ENCODE measurements at places on chromosomes 13 and 19.

- DNase-seq: no peak
These were observed 16.2 kb upstream of the MIR17HG start for GRCh38 chr13:91331047-91331915.

GRCh38 chr13:114161028-114161556, 18.0 kb upstream of the CFAP97D2 start:
- DNase-seq: no peak

DNA sequence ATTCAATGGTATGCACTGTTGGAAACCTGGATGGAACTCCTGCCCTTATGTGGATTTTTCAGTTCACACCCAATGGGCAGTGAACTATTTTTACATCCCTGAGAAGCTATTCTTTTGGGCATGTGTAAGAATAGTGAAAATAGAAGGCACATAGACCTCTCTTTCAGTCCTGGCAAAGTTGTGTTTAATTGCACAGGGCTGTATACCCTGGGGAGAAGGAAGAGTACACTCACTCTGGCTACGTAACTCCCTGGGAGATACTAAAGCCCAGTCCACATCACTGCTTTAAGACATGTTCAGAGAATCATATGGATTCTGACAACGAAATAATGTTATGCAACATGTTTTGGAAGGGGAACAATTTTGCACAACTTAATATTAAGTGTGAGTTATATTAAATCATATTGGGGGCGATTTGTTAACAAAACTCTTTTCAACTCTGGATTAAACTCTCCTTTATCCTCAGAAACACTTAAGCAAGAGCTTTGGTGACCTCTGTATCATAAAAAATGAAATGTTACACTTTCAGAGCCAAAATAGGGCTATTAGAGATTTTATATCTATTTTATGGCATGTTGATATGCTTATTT, 166.1 kb downstream of the DCT start:
- DNase-seq: no peak

GRCh38 chr13:71602344-71602743, 264.7 kb downstream of the DACH1 start:
- DNase-seq: peak; percentile 50

- no peak for DNase-seq
These were observed 639 bp downstream of the LENG1 start for GRCh38 chr19:54158812-54159351.

GRCh38 chr13:62997696-62998095, 1582.0 kb upstream of the PCDH20 start:
- no peak for DNase-seq

GRCh38 chr13:110942248-110942981, 27.5 kb upstream of the ANKRD10 start:
- no peak for DNase-seq

- no peak for DNase-seq
These were observed 13.6 kb downstream of the CFD start for GRCh38 chr19:873084-873483.

GRCh38 chr19:2356036-2356646, 3.9 kb upstream of the TMPRSS9 start:
- no peak for DNase-seq

DNA sequence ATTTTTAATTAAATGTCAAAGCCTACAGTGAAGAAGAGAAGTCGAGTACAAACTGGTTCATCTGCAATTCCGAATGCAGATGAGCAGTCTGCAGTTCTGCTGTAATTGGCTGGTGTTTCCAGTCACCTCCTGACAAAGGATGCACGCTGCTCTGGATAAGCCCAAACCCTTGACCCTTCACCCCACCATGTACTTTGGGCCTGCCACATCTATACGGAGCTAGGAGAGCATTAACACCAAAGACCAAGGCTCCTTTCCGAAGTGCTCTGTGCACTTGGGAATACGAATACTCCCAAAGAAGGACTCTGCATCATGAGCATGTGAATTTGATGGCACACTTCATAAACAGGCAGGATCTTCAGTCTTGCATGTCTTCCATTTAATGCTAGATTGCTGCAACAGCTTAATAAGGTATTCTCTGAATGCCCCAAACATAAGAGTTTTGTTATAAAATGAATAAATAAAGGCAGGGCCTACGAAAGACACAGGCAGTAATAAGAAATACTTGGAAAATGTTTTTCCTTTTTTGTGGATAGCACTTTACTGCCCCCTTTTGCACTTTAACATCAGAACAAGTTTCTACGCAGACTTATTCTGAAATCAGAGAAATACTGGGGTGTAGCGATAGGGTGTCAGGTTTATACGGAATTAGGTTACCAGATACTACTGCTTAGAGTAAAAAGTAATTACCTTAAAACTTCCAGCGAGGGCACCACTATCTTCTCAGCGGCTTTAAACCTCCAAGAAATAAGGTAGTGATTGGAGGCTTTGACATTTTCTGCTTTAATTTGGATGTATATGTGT, 15.0 kb downstream of the EFNB2 start:
- no peak for DNase-seq

DNA sequence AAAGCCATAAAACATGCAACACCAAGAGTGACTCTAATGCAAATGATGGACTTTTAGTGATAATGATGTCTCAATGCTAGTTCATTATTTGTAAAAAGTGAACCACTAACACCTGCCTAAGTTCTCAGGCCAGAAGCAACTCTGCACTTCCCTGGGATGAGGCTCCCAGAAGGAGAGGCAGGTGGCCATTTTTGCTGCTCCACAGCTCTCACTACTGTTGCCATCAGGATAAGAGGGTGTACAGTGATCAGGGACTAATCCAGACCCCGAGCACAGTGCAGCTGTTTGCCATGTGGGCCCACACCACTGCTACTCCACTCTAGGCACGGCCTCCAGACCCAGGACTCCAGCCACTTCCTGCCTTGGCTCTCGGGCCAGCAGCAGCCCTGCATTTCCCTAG, 828.3 kb upstream of the MIR17HG start:
- no peak for DNase-seq

DNA sequence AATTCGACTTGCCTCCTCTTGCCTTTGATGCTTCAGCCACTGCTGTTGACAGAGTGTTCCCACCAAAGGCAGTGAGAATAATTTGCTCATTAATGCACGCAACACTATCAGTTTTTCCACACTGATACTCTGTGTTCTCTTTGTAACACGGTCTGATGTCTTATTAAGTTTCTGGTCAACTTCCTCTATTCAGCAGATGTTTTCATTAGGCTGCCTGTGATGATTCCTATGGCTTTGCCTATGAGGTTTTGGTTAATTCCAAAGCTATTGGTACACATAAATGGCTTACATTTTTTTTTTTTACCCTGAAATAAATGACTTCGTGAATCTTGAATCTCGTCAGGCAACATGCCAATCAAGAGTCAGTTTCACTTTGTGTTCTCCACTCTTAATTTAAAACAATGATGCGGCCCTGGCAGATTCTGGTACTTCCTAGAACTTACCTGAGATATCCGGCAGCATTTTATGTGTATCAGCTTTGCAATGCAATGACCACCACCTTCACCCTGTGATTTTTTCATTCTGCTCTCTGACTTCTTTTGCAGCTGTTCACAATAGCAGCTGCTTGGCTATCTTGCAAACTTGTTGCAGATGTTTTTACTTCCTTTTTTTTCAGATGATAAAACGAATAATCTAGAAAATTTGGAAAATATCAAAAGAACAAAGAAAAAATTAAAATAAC, 27.5 kb upstream of the KL start:
- DNase-seq: no peak

- DNase-seq: no peak
These were observed 44.0 kb downstream of the NFIX start for GRCh38 chr19:13039211-13039789.

DNA sequence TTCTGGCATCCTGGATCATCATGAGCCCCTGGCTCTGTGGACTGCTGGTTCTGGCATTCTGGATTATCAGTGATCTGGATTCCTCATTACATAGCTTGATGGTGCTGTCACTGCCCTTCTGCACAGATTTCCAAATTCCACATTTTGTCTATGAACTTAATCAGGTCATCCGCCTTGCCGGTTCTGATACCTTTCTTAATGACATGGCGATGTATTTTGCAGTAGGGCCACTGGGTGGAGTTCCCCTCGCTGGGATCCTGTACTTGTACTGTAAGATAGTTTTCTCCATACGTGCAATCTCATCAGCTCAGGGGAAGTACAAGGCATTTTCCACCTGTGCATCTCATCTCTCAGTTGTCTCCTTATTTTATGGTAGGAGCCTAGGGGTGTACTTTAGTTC, 24.4 kb upstream of the OR7C2 start:
- DNase-seq: no peak

DNA sequence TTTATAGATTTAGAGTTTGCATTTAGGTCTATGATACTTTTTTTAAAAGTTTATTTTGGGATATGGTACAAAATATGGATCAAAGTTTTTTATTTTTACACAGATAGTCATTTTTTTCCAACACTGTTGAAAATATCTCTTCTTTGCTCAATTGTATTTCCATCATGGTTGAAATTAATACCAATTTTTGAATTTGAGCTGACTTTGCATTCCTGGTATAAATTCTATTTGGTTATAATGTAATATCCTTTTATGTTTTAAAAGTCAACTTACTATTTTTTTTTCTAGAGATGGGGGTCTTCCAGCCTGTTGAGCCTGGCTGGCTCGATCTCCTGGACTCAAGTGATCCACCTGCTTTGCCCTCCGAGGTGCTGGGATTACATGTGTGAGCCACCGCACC, 620.1 kb downstream of the OLFM4 start:
- no peak for DNase-seq

DNA sequence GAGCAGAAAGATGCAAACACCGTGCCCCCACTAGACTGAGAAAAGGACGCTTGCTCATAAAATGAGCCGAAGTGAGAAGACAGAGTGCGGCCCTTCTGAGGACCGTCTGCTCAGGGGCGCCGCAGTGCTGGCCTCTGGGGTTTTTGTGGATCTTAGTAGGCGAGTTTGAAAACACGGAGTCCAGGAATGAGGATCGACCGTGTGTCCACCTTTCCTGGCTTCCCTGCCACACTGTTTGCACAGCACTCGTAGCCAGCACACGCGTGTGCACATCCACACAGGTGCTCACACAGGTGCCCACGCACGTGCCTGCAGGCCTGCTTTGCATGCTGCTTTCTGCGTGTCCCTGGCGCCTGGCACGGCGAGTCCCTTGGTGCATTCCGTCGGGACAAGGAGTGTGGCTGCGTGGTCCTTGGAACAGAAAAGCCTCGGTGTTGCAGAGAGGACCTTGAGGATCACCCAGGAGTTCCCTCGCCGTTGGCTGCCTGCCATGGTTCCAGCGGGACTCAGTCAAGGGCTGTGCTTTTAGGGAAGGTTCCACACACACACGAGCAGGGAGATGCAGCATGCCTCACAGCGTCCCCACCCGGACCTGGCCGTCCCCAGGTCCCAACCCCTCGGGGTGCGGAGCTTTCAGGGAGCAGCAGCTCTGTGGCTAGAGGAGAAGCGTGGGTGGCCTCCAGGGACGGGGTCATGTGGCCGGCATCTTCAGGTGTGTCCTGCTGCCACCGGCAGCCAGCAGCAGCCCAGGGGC, 10.1 kb upstream of the ZNF554 start:
- no peak for DNase-seq

GRCh38 chr13:93144031-93144430, 82.6 kb upstream of the GPC6 start:
- no peak for DNase-seq
